C1 segment of cervical spinal cord (tissue), 14 donors: ENCODE measurements at places on chromosomes 16 and 17.

GRCh38 chr17:17179371-17179827, 26.7 kb downstream of the PLD6 start:
- no peak for DNase-seq

- no peak for DNase-seq
These were observed 2.3 kb downstream of the COPRS start for GRCh38 chr17:31856750-31857149.

DNA sequence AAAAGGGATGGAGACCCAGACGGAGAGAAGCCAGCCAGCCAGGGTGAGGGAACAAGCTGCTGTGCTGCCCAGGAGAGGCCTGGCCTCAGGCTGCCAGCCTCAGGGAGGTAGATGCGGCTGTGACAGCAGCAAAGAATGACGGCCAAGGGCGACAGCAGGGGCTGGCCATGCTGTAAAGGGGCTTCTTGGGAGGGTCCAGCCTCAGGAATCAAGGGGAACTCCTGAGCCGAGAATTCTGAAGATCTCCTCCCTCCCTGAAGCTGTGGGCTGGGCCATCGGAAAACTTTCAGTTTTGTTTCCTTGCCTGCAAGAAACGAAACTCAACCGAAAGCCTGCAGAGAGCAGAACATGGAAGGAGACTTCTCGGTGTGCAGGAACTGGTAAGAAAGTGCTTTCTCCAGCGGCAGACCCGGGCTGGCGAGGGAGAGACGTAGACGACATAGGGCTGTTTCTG, at the start of gene XAF1:
XAF1 (plus strand) TSS at position 316 of the 454 bp plus-strand sequence; CDS start at position 349, 33 bp downstream.
- peak; percentile 14 for DNase-seq

DNA sequence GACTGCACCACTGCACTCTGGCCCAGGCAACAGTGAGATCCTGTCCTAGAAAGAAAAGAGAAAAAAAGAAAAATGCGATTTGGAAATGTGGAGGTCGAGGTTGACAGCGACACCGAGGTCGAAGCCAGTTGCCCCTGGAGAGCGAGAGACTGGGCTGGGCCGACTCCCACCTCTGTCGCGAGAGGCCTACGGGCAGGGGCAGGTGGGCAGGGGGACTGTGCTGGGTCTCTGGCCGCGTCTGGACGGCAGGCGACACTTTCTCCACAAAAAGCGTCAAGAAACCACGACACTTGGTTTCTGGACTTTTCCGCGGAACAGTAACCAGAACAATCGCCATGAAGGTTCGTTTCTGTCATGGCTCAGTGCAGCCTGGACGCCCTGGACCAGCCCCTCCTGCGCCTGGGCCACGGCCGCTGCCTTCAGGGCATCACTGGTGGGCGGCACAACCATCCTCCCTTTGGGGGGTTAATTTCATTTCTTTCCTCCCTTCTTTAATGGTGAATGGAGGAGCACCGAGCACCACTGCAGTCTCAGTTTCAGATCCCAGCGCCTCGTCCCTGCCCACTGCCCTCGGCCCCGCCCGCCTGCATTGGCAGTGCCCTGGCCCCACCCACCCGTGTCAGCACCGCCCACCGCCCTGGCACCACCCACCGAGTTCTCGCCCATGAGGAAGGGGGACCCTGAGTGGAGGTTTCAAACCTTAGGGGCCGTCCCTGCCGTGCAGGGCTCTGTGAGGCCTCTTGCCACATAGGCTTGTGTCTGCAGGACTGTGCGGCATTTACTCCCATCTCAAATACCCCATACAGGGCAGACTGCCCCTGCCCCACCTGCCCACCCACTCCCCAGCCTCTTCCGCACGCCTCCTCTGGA, 18.5 kb upstream of the CDH15 start:
- DNase-seq, result no peak

DNA sequence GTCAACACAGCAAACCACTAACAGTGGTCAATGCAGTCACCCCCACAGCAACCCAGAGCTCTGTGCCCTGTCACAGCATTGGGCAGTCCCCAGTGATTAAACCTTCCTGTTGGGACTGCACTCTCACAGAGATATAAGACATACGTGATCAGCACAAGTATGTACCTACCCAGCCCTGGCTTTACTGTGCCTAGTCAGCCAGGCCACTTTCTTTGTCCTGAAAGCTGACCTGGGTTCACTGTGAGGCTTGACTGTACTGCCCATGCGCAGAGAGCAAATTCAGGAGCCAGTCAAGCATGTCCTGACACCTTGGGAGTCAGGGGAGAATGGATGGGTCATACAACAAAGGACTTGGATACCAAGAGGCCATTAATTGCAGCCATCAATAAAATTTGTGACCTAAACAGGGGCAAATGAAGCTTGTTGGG, 10.9 kb upstream of the TMEM170A start:
- no peak for DNase-seq

DNA sequence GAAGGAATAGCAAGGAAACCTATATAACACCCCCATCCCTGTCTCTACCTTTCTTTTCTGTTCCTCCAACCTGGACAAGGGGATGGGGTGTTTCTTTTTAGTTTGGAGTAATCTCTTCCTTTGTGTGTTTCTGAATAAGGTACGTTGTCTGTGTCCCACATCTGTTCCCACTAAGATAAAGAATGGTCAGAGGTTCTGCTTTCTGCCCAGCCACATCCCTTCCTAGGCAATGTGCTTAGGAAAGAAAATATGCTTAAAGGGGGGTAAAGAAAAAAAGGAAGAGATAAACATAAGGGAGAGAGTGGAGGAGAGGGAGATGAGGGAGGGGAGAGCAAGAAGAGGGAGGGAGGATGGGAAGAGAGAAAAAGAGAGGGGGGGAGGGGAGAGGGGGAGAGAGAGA, 35.1 kb downstream of the SLC6A2 start:
- no peak for DNase-seq

GRCh38 chr17:82269882-82270500, 3.5 kb downstream of the CSNK1D start:
- DNase-seq, result no peak

DNA sequence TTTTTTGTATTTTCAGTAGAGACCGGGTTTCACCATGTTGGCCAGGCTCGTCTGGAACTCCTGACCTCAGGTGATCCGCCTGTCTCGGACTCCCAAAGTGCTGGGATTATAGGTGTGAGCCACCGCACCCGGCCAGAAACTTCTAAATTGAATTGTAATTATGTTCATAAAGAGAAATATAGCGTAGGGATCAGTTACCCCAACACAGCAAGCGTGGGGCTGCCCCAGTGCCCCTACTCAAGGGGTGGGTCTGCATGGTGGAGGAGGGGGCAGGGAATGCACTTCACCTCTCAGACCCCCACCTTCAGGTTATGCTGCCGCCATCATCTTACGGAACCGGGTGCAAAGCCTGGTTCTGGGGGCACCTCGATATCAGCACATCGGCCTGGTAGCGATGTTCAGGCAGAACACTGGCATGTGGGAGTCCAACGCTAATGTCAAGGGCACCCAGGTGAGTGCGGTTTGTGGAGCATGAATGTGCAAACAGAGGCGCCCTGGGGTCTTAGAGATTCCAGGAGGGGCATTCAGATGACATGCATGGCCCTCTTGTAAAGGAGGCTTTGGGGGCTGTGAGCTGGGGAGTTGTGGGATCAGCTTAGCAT, 18.0 kb downstream of the ITGAM start:
- no peak for DNase-seq
